ENCODE measurements at places on chromosomes 3 and 15. TPM values are rescaled to one million over a fixed set of nuclear protein-coding genes. Genes with fewer than 3 reads are reported as not detected.

GRCh38 chr3:4850928-4851265 lies 128.3 kb upstream of the BHLHE40 start:
- no peaks in the 10 kb centered on the region for H3K27me3 ChIP-seq
- DNase-seq, result peak; percentile 39
- peak overlapping the region; percentile 38 for H3K4me3 ChIP-seq
- peaks cover 90% of the 10 kb centered on the region for H3K4me1 ChIP-seq
- peak overlapping the region; percentile 94 for H3K27ac ChIP-seq
- peaks cover 35% of the 10 kb centered on the region for H3K36me3 ChIP-seq

DNA sequence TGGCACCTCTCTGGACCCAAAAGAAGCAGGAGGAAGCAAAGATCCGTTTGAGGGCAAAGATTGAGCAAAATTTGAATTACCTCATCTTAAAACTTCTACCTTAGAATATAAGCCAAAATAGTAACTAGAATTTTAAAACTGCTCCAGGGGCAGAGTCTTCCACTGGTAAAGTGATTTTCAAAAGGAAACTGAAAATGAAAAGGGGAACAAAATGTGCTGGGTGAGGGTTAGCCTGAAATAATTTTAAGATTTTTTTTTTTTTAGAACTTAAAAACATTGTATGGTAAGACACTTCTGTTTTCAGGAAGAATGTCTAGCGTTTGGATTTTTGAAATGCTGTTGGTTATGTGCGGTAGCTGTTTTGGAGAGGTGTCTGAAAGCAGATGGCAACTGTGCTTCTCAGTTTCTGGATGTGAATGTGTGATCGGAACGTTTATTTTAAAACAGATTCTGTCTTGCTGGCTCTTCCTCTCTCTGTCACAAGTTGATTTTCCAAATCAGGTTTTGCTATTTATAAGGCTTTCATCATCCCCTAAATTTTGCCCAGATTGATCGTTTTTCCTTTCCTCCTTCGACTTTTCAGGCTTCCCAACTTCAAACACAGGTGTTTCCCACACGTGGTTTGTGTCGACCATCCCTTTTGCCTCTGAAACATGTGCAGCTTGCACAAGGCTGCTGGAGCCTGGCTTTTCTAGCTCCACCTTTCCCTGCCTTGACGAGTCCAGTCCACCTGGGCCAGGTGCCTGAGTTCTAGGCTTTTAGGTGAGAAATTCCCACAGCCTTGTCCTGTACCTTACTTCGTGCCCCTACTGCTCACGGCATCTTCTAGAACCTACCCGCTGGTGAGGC lies 3.3 kb downstream of the LRRK1 start:
- H3K27ac ChIP-seq, result no peak overlapping the region
- peaks cover 48% of the 10 kb centered on the region for H3K27me3 ChIP-seq
- no peak for DNase-seq

- peaks cover 21% of the 10 kb centered on the region for H3K36me3 ChIP-seq
- DNase-seq, result no peak
- H3K27ac ChIP-seq, result no peak overlapping the region
- H3K4me3 ChIP-seq, result no peak overlapping the region
- no peaks in the 10 kb centered on the region for H3K27me3 ChIP-seq
- peaks cover 20% of the 10 kb centered on the region for H3K4me1 ChIP-seq
Observed at GRCh38 chr15:44501768-44502366, 35.1 kb upstream of the EIF3J start.

- peaks cover 3% of the 10 kb centered on the region for H3K27me3 ChIP-seq
- no peaks in the 10 kb centered on the region for H3K4me1 ChIP-seq
- H3K36me3 ChIP-seq, result no peaks in the 10 kb centered on the region
- H3K4me3 ChIP-seq, result no peak overlapping the region
Observed at GRCh38 chr3:172908771-172909270, 158.3 kb downstream of the ECT2 start.

The RGMA gene
- 0.23 TPM for total RNA-seq

DNA sequence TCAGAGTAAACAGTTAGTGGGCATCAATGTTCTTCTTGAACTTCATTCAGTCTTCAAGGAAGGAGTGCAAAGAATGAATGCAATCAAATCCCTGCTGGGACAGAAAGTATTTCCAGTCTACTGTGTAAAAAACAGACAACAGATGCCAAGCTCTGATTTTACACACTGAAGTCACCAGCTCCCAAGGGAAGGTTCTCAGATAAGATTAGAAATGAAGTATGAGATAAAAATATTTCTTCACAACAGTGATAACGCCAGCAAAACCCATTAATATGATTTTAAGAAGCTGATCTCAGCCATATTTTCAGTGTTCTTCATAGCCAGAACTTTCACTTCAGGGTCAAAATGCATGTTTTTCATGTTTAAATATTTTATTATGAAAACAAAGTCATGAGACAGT lies 265.6 kb downstream of the CTNNB1 start:
- H3K4me3 ChIP-seq, result no peak overlapping the region
- no peaks in the 10 kb centered on the region for H3K27me3 ChIP-seq

DNA sequence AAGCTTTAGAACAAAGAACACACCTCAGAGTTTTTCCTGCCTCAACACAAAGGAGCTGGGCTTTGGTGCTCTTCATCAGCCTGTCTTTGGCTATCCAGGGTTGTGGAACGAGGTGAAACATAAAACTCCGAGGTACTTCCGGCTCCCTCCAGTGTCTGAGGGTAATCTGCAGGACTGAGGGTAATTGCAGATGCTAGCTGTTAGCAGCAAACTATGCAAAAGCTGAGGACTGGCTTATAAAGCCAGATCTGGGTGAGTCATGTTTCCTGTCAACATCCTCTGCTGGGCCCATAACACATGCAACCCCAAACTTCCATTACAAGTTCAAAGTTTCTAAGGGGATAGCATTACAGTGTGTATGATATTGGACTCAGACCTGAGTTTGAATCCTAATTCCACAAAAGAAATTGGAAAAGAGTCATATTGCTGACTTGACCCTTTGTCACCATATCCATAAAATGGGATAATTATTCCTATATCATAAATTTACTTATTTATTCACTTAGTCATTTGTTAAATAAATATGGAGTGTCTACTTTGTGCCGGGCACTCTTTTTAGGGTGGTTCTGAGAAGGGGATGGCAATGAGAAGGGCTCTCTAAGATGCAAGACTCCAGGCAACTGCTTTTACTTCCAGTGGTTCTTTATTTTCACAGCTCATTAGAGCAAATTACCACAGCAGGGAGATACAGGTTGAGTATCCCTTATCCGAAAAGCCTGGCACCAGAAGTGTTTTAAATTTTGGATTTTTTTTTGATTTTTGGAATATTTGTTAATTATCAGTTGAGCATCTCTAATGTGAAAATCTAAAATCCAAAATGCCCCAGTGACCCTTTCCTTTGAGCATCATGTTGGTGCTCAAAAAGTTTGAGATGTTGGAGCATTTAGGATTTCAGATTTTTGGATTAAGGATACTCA lies 9.5 kb upstream of the TRIM69 start:
- peak; percentile 86 for DNase-seq
- H3K4me3 ChIP-seq, result peak overlapping the region; percentile 99
- peak overlapping the region; percentile 100 for H3K27ac ChIP-seq
- peaks cover 68% of the 10 kb centered on the region for H3K4me1 ChIP-seq
- no peaks in the 10 kb centered on the region for H3K27me3 ChIP-seq
- H3K36me3 ChIP-seq, result peaks cover 48% of the 10 kb centered on the region

The NR2E3 gene
- total RNA-seq, result not detected

GRCh38 chr3:25692341-25692740 lies 27.6 kb upstream of the TOP2B start:
- H3K27me3 ChIP-seq, result peaks cover 18% of the 10 kb centered on the region
- no peak overlapping the region for H3K4me3 ChIP-seq
- no peak for DNase-seq
- H3K27ac ChIP-seq, result no peak overlapping the region
- no peaks in the 10 kb centered on the region for H3K36me3 ChIP-seq

The TMC3 gene
- total RNA-seq, result not detected

- no peak overlapping the region for H3K27ac ChIP-seq
- H3K4me1 ChIP-seq, result peaks cover 13% of the 10 kb centered on the region
- peaks cover 9% of the 10 kb centered on the region for H3K36me3 ChIP-seq
- no peaks in the 10 kb centered on the region for H3K27me3 ChIP-seq
- no peak overlapping the region for H3K4me3 ChIP-seq
Observed at GRCh38 chr15:52071570-52071969, 41.0 kb downstream of the BCL2L10 start.

DNA sequence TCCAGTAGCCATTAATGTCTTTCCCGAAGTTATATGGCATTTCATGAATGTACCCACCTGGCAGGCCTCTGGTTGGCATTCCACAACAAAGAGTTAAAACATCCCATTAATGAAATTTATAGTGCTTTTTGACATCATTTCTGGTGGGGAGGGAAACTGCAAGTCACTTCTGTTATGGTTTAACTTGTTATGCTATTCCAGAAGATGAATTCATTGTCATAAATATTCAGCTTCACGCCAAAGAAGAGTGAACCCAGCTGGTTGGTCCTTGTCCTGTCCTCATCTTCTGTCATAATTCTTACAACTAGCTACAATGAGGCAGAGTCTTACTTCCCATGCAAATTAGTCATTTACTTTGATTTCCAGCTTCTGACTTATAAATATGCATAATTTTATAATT lies 471.5 kb downstream of the FGF12 start:
- no peak overlapping the region for H3K27ac ChIP-seq
- H3K36me3 ChIP-seq, result no peaks in the 10 kb centered on the region
- H3K4me3 ChIP-seq, result no peak overlapping the region
- no peaks in the 10 kb centered on the region for H3K27me3 ChIP-seq
- no peaks in the 10 kb centered on the region for H3K4me1 ChIP-seq

GRCh38 chr15:48603922-48604321 lies 41.6 kb downstream of the FBN1 start:
- H3K27me3 ChIP-seq, result peaks cover 8% of the 10 kb centered on the region
- no peak for DNase-seq
- no peaks in the 10 kb centered on the region for H3K4me1 ChIP-seq
- no peak overlapping the region for H3K4me3 ChIP-seq
- no peaks in the 10 kb centered on the region for H3K36me3 ChIP-seq

DNA sequence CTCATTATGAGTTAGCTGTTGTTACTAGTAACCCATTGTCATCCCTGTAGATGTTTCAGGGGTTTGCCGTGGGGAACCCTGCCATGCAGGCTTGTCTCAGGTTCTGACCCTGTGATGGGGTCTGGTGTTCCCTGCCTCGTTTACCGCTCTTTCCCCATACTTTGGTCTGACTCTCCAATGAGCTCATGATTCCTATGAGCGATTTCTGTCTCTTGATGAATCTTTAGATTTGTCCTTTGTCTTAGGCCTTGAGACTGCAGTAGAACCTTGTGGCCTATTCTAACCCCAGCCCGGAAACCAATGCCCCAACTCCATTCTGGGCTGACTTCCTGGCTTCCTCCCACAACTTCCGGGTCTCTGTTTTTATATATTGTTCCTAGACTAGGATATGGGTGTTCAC lies 11.3 kb upstream of the IQGAP1 start:
- no peaks in the 10 kb centered on the region for H3K27me3 ChIP-seq
- peak overlapping the region; percentile 23 for H3K4me3 ChIP-seq
- H3K36me3 ChIP-seq, result peaks cover 35% of the 10 kb centered on the region
- H3K27ac ChIP-seq, result peak overlapping the region; percentile 86
- peak; percentile 85 for DNase-seq
- H3K4me1 ChIP-seq, result peaks cover 46% of the 10 kb centered on the region

- H3K27ac ChIP-seq, result no peak overlapping the region
- H3K4me1 ChIP-seq, result no peaks in the 10 kb centered on the region
- H3K36me3 ChIP-seq, result no peaks in the 10 kb centered on the region
- DNase-seq, result no peak
- no peak overlapping the region for H3K4me3 ChIP-seq
Observed at GRCh38 chr3:147301781-147302180, 104.6 kb downstream of the ZIC4 start.

The ATP6V1A gene
- total RNA-seq, result 41.7 TPM

- peaks cover 5% of the 10 kb centered on the region for H3K27me3 ChIP-seq
- no peak overlapping the region for H3K4me3 ChIP-seq
- DNase-seq, result no peak
Observed at GRCh38 chr3:156604642-156605144, 49.8 kb upstream of the SSR3 start.

GRCh38 chr15:27293607-27294006 lies 322.6 kb downstream of the GABRG3 start:
- no peak overlapping the region for H3K4me3 ChIP-seq
- H3K27ac ChIP-seq, result no peak overlapping the region
- no peaks in the 10 kb centered on the region for H3K36me3 ChIP-seq
- DNase-seq, result no peak
- no peaks in the 10 kb centered on the region for H3K27me3 ChIP-seq

DNA sequence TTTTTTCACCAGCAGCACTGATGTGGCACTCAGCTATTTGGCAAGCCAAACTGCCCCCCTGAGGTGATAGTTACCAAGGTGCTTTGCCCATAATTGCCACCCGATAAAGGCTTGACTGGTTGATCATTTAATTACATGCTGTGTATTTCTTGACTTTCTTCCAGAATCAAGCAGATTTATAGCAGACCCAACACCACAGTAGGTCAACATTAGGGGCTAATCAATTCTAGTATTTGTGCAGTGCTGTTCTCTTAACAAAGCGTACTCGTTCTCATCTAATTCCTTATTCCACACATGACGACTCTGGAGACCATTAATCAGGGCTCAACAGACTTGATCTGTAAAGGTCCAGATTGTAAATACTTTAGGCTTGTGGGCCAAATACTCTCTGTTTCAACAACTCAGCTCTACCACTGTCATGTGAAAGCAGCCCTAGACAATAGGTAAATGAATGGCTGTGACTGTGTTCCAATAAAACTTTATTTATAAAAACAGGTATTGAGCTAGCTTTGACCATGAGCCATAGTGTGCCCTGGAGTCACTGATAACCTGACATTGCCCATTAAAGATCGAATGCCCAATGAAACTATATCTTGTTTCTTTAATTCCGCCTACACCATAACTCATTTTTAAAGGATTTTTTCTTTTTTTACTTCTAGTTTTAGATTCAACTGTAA lies 119.1 kb upstream of the TMC3 start:
- H3K4me3 ChIP-seq, result no peak overlapping the region
- H3K4me1 ChIP-seq, result no peaks in the 10 kb centered on the region
- no peaks in the 10 kb centered on the region for H3K36me3 ChIP-seq
- no peak overlapping the region for H3K27ac ChIP-seq

DNA sequence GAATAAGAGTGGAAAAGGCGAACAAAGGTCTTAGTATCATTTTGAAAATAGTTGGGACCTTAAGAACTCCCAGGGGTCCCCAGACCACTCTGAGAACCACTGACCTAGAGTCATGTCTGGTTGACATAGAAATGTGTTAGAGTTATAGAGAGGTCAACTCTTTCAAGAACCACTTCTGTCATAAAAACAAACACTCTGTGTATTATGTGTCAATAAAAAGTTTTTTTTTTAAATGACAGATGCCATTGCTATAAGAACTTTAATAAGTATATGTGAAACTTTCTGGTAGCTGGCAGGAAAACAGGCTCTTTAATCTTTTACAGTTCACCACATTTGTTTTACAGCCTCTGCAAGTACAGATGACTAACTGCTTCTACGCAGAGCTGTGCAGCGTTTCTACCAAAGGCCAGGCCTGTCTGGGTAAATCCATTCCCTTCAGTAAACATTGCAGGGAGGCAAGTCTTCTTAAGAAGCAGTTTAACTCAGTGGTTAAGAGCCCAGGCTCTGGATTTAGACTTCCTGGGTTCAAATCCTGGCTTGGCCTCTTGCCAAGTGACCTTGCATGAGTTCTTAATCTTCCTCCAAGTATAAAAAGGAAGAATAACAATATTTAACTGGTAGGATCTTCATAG lies 56.6 kb downstream of the RFTN1 start:
- H3K4me1 ChIP-seq, result peaks cover 4% of the 10 kb centered on the region
- DNase-seq, result no peak
- no peak overlapping the region for H3K27ac ChIP-seq
- no peak overlapping the region for H3K4me3 ChIP-seq
- peaks cover 7% of the 10 kb centered on the region for H3K36me3 ChIP-seq

GRCh38 chr3:94028093-94028837 lies at the start of gene STX19:
TSS of gene STX19 (minus strand) at chr3:94028597. CDS start at chr3:94015269, 13,328 bp downstream.
- H3K27ac ChIP-seq, result no peak within 1 kb of the TSS
- no peak within 1 kb of the TSS for H3K4me3 ChIP-seq
- H3K36me3 ChIP-seq, result no peaks in the 10 kb centered on the region
- DNase-seq, result no peak
- H3K27me3 ChIP-seq, result no peaks in the 10 kb centered on the region

Measured in activated CD4-positive, alpha-beta memory T cell treated with anti-CD3 and anti-CD28 coated beads, Interleukin-2, amount 10 ng/mL, durations not matched to agents 7 days and 5 days (primary cell).